ENCODE measurements at places on chromosomes 16 and 17.

DNA sequence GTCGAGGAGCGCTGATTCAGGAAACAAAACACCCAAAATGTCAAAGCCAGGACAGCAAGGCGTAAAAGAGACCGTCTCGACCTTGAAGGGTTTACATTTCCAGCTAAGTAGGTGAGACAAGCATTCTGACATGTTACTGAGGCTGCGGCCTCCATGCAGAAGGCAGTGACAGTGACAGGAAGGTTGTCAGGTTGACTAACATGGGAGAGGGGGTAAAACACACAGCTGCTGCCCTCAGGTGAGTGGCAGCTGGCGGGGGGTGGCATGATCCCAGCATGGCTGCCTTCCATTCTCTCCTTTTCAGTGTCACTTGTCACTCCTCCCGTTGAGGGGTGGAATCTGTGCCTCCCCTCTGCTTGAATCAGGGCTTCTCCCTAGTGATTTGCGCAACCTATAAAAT lies 31.9 kb upstream of the CRHR1 start:
- no peak for DNase-seq

DNA sequence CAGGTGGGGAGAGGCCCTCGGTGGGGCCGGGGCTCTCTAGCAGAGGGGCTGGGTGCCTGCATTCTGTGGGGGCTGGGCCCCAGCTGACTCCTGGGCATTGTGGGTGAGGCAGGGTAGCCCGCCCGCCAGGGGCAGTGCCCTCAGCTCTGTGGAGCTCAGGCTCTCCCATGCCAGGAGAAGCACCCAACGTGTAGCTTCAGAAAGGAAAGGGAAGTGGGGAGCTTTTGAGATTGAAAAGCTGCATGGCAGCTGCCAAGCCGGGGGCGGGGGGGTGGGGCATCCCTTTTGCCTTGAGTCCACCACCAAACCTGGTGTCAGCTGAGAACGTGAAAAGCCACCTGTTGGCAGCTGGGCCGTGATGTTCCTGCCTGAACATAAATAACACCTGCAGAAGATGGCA lies 192.1 kb upstream of the CIBAR2 start:
- DNase-seq = no peak

GRCh38 chr17:31297090-31297489 lies at the start of gene OMG:
Gene OMG, minus strand, starts transcription at chr17:31297239. Its CDS starts 908 bp downstream, at chr17:31296331.
- DNase-seq = peak; percentile 4

- no peak for DNase-seq
These were observed 310.0 kb downstream of the CBLN1 start for GRCh38 chr16:48971571-48972077.

DNA sequence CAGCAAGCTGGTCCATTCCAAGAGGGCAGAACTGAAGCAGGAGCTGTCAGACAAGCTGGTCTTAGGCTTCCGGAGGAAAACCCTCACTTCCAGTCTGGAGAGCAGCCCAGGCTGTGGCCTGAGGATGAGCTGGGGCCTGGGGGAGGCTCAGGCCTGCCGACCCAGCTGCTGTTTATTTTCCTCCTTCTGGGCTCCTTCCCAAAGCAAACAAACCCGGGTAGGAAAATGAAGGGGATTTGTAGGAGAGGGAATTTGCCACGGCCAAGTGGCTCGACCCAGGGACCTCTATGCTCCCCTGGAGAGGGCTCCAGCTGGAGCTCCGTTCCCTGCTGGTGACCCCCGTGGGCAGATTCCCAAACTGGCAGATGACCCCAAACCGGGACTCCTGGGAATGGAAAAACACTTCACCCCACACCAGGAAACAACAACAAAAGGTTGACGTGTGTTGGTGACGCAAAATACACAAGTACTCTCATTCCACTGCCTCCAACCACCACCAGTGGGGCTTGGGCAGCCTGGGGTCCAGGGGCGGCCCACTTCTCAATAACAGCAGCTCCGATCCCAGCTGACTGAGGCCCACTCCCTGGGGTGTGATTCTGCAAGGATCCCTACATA lies 8.8 kb downstream of the JUP start:
- DNase-seq = no peak

- no peak for DNase-seq
These were observed 24.0 kb upstream of the CIBAR2 start for GRCh38 chr16:85136213-85136701.

Data from neuronal stem cell (in vitro differentiated cells).